IPS DF 6.9 (cell line): ENCODE measurements at places on chromosomes 12 and 14.

DNA sequence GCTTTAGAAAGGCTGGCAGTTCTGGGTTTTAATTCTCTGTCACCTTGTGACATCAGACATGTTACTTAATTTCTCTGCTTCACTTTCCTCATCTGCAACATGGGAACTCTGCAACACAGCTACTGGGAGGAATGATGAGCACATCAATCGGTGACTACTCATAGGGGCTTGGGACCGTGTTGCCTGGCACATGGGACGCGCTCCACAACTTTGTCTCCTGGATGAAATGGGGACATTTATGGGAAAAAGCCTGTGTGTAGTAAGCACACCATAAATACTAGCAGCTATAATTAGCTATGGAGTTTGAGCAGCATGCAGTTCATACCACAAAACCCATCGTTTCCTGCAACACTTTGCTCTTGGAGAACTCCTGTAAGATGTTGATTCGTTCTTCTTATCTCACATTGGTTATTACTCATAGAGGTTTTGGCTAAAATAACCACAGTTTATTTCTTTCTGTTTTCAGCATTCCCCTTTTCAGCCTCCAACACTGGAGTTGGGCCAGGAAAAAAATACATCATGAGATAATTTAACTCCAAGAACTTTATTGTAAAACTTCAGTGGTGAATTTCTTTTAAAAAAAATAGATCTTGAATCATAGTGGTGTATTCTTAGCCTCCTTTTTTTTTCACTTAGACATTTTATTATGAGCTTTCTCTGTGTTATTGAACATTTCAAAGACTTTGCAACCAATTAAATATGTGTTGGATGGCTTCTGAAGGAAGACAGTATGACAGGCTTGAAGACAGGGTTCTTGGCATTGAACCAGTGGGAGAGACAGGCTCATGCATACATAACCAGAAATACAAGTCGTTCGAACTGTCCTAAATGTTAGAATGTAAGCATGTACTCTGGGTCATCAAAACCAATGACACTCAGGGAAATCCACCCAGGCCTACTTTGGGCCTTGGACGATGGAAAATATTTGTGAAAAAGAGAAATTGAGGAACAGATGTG lies 72.7 kb downstream of the RIN3 start:
- DNase-seq: no peak

DNA sequence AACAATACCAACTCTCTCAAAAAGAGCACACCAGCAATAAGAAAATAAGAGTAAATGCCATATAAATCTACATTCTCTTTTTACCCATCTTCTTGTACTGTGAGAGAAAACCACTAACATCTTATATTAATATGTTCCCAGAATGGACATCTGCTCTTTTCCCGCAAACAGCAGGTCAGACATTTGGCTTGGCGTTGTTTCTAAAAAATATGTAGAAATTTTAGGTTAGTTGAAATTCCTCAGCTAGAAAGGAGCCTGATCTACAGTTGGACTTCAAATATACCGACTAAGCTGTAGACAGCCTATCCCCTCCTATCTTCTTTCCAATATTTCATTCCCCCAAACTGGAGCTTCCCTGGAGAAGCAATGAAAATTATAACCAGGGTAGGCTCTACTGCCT lies 88.7 kb downstream of the PPP2R5E start:
- DNase-seq: no peak

DNA sequence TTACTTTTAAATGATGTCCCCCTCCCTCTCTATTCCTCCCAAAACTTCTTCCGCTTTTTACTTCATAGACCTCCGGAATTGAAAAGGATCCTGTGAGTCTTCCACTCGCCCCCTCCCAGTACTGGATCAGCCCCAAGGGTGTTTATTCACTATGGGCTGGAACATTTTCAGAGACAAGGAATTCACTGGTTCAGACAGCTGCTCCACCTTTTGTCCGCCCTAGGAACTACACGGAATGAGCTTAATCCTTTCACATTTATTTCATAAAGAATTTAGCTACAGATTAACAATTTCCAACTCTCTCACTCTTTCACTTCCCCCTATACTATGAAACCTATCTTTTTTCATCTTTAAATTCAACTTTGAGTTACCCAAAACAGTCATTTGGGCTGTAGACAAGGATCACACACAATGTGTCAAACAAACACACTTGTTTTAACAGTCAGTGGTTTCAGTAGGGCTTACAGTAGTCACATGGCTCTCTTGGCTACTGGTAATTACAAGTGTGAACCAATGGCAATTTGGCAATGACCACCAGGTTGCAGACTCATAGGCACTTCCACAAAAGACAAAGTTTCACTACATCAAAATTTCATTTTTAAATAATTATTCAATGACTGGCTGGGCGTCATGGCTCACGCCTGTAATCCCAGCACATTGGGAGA lies 20.6 kb downstream of the CNIH1 start:
- DNase-seq: no peak

GRCh38 chr14:31206536-31207286 lies 882 bp downstream of the HECTD1 start:
- DNase-seq: no peak

DNA sequence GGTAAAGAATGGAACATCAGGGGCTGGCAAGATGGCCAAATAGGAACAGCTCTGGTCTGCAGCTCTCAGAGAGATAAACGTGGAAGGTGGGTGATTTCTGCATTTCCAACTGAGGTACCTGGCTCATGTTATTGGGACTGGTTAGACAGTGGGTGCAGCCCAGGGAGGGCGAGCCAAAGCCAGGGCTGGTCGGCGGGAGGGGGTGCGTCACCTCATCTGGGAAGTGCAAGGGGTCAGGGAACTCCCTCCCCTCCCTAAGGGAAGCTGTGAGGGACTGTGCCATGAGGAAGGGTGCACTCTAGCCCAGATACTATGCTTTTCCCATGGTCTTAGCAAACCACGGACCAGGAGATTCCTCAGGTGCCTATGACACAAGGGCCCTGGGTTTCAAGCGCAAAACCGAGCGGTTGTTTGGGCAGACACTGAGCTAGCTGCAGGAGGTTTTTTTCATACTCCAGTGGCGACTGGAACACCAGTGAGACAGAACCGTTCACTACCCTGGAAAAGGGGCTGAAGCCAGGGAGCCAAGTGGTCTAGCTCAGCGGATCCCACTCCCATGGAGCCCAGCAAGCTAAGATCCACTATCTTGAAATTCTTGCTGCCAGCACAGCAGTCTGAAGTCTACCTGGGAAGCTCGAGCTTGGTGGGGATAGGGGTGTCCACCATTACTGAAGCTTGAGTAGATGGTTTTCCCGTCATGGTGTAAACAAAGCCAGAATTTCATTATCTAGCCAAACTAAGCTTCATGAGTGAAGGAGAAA lies 317.6 kb downstream of the NELL2 start:
- DNase-seq: no peak

GRCh38 chr12:89195470-89195869 lies 156.8 kb downstream of the DUSP6 start:
- no peak for DNase-seq

DNA sequence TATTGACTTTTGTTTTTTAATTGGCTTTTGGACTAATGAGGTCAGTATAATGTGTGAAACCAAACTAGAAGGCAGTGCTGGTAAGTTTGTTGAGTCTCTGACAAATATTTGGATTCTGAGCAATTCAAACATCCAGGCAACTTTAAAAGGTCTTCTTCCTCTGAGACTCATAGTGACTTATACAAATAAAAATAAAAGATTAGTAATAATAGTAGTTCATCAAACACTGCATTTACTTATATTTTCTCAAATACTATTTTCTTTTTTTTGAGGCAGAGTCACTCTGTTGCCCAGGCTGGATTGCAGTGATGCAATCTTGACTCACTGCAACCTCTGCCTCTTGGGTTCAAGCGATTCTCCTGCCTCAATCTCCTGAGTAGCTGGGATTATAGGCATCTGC lies 337.9 kb downstream of the DAD1 start:
- no peak for DNase-seq

GRCh38 chr12:95548539-95549391 lies 2.5 kb downstream of the USP44 start:
- no peak for DNase-seq

- no peak for DNase-seq
These were observed 36.3 kb downstream of the STK38L start for GRCh38 chr12:27280412-27280811.

DNA sequence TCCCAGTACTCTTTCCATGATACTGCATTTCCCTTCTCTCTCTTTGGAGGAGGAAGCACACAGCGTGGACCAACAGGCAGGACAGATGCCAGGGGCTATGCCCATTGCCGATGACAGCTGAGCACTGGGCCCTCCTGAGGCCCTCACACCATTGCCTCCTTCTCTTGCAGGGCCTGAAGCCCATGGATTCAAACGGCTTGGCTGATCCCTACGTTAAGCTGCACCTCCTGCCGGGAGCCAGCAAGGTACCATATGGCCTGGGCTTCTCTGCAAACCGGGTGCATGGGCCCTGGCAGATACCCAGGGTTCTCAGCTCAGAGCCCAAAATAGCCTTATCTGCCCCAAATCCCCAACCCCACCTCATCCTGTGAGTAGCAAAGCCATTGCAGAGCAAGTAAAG lies 25.2 kb upstream of the OAS1 start:
- no peak for DNase-seq

DNA sequence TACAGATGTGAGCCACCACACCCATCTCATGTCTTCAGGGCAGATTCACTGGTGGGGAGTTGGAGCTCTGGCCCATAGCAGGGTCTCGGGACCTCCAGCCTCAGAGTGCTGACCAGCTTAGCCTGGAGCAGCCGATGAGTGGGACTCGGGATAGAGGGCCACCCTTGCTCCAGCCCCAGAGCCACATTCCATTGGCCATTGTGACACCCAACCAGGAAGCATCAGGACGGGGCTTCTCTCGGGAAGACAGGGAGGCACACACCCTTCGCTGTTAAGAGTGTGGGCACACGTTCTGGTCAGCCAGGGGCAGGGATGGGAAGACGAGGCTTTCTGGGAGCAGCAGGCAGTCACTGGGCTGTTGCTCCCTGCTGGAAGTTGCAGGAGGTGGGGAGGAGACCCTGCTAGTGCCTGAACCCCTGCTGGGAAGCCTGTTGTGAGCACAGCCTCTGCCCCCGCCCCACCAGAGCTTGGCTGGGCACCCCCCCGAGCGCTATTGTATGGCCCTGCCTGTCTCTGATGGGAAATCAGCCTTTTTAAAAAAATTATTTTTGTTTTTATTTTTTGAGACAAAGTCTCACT lies 1.6 kb downstream of the ADGRD1 start:
- DNase-seq: no peak

DNA sequence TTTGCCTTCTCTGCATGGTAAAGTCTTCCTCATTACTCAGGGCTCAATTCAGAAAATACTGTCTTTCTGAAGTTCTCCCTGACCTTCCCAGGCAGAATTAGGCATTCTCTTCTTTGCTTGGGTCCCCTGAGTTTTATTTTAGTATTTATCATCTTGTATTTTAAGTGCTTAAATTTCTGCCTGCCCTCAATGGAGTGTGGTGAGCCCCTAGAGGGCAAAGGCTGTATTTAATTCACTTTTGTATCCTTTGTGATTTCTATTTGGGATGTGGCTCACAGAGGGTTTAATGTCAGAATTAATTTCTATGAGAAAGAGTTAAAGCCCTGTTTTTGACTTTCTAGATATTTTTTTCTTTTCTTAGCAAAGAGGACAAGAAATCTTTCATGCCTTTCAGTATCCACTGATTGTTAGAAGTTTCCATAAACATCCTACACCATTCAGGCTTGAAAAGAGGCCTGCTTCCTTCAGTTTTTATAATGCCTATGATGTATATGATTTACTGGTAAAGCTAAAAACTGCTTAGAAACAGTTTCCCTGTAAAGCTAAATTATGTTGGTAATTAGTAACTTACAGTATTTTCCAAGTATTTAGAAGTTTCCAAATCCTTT lies 55.6 kb upstream of the PTPRB start:
- DNase-seq: no peak

GRCh38 chr14:34930591-34931091 lies 52.2 kb upstream of the SRP54 start:
- no peak for DNase-seq

DNA sequence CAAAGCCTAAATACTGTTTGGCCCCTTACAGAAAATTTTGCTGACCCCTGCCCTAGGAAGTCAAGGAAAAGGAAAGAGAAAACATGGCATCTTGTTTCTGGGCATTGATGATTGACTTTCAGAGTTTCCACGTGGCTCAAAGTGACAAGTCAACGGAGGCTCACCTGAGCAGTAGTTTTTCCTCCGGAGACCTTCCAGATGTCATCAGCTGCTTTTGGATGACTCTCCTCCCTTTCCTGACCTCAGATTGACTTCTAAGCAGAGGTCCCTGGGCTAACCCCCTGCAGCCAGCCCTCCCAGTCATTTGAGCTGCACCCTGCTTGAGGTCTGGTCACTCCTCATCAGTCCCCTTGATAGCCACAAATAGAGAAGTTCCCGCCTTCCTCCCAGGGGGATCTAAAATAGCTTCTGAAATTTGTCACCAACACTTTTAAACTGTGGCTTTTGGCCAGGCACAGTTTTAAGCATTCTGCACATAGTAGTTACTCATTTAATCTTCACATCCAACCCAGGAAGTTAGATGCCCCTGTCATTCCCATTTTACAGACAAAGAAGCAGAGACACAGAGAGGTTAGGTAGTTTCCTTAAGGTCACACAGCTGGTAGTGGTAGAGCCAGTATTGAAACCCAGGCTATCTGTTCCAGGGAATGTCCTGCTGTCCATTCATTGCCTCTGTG lies 143.4 kb downstream of the CHST11 start:
- no peak for DNase-seq
